Glomerular endothelial cell (primary cell): ENCODE measurements at places on chromosomes 4 and X. TPM values are rescaled to one million over a fixed set of nuclear protein-coding genes. Genes with fewer than 3 reads are reported as not detected.

GPR82 gene
- not detected in 2 replicates for total RNA-seq

DNA sequence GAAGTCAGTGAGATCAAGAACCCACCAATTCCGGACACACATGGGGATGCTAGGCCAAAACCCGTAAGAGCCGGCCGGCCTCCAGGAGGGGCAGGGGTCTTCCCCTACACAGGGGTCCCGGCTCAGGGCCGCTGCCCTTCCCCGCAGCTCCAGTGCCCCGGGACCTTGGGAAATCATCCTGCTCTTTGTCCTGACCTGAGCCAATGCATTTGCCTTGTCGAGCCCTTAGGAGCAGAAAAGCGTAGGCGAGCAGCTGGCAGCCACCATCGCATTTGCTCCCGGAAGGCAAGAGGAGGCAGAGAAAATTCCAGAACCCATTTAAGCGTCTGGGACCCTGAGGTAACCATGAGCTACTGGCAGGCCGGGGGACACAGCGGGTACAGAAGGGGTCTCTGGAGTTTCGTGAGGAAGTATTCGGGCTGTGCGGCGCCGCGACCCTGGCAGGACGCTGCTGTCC lies 7.4 kb upstream of the TNIP2 start:
- no peak for DNase-seq

ITIH6 gene
- under 0.01 TPM in 1 of 2 replicates, not detected in the other for total RNA-seq

GRCh38 chrX:135910251-135910650 lies 16.7 kb downstream of the SAGE1 start:
- DNase-seq, result no peak

DNA sequence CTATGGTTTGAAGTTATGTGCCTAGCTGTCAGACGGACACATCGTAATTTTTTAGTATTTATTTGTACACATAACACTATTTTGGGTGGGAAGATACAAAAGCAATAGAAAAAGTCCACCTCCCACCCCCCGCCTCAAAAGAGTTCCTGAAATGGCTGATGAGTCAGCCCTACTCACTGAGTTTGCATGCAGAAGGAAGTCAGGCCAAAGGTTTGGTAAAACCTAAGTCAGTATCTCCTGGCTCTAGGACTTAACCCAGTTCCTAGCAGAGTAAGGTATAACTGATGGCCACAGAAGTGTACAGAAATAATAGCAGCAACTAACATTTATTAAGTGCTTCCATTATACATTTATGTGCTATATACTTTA lies 2.9 kb upstream of the KLHL2 start:
- DNase-seq, result no peak

DNA sequence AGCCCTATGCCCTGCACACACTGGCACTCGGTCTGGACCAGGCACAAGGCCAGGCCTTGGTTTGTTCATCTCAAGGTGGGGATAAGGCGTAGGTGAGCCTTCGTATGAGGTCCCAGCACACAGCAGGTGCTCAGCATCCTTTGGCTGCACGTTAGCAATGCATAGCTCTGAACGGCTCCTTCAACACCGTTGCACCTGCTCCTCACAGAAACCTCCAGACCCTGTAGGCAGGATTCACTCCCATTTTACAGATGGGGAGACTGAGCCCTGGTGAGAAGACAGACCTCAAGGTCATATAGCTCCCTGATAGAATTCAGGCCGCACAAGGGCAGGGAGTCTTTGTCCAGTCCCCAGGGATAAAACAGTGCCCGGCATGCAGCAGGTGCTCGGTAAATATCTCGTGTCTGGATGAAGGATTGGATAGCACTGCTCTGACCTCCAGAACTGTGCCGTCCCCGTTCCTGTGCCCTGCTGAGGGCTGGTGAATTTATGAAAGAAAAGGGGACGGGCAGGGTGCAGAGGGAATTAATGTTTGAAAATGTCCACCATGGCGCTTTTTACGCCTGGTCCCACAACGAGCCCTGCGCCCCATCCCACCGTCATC lies 2.4 kb downstream of the PPP2R2C start:
- DNase-seq, result no peak

DNA sequence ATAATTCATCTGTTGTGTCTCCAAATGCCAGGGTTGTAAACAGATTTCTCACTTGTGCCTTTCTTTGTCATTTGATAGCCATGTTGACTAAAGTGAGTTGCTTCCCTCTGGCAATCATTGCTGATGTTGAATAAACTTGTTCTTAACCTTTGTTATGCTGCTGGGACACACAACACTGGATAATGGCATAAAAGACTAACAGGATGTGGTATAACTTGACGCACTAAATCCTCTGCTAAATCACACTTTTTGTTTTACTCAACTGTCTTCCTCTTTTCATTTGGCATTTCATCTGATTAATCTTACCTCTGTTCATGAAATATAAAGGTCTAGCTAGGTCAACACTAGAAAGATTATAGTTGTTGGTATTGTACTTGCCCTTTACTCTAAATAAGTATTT lies 17.6 kb upstream of the CXCL5 start:
- DNase-seq, result no peak
